ENCODE measurements at places on chromosomes 12 and 14. TPM values are rescaled to one million over a fixed set of nuclear protein-coding genes. Genes with fewer than 3 reads are reported as not detected.

SDSL gene
- 5.6 TPM for polyA plus RNA-seq

IL22 gene
- not detected for polyA plus RNA-seq

ATL1 gene
- polyA plus RNA-seq: 14.3 TPM

NELL2 gene
- 0.14 TPM for polyA plus RNA-seq

SLC7A7 gene
- 7.1 TPM for polyA plus RNA-seq

RNASE9 gene
- polyA plus RNA-seq: not detected

GPR68 gene
- 0.37 TPM for polyA plus RNA-seq

HOTAIR gene
- polyA plus RNA-seq: not detected

KLHL33 gene
- 0.09 TPM for polyA plus RNA-seq

NOVA1 gene
- polyA plus RNA-seq: 8.5 TPM

TAMALIN gene
- 5.3 TPM for polyA plus RNA-seq
